ENCODE measurements at places on chromosomes 12 and 14.

GRCh38 chr12:108668542-108668941, 34.8 kb upstream of the SELPLG start:
- DNase-seq = no peak

DNA sequence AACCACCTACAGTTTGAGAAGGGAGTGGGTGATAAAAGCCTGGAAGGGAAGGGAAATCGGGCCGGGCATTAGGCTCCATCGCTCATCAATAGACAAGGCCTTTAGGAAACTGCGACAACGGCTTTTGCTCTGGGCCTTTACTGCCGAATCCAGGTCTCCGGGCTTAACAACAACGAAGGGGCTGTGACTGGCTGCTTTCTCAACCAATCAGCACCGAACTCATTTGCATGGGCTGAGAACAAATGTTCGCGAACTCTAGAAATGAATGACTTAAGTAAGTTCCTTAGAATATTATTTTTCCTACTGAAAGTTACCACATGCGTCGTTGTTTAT, 261 bp upstream of the RNU7-1 start:
- no peak for DNase-seq

DNA sequence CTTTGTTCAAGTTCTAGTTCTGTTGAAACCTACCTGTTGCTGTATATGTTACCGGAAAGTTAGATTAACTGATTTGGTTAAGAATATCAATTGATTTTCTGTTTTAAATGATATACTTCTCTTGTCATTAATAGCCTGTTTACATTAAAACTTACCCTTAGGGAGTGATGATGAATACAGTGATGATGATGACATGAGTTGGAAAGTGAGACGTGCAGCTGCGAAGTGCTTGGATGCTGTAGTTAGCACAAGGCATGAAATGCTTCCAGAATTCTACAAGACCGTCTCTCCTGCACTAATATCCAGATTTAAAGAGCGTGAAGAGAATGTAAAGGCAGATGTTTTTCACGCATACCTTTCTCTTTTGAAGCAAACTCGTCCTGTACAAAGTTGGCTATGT, 33.0 kb downstream of the CAND1 start:
- DNase-seq = no peak

- no peak for DNase-seq
Measured at GRCh38 chr14:50766338-50766886, 64.5 kb downstream of the NIN start.

- DNase-seq = no peak
Measured at GRCh38 chr12:118025168-118025567, 8.7 kb downstream of the RFC5 start.

Data from cortex of kidney (tissue), 1 donor.